ENCODE measurements at places on chromosomes 2 and 18. TPM values are rescaled to one million over a fixed set of nuclear protein-coding genes. Genes with fewer than 3 reads are reported as not detected.

The OR6B2 gene
- not detected for polyA plus RNA-seq

The INHA gene
- polyA plus RNA-seq: 0.15 TPM

The CRYGC gene
- not detected for polyA plus RNA-seq

The SSB gene
- polyA plus RNA-seq: 29.9 TPM

The PTPRN gene
- not detected for polyA plus RNA-seq

The CUL3 gene
- polyA plus RNA-seq: 28.8 TPM

The IL36RN gene
- not detected for polyA plus RNA-seq

DNA sequence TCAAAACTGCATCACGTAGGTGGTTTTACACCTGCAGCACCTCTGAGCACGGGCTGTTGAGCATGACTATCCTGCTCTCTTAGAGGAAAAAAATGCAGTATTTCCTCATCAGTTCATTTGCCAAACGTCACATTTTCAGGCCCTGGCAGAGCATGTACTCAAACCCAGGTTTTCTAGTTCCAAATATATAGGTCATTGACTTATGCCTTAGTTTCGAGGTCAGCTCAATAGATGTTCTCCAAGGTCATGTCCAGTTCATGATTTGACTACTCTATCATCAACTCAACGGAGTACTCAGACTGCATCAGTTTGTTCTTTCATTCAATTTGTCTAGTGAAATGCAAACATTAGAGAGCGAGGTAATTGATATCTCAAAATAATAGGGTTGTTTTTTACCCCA, 39.3 kb upstream of the STAT1 start:
- DNase-seq: no peak

DNA sequence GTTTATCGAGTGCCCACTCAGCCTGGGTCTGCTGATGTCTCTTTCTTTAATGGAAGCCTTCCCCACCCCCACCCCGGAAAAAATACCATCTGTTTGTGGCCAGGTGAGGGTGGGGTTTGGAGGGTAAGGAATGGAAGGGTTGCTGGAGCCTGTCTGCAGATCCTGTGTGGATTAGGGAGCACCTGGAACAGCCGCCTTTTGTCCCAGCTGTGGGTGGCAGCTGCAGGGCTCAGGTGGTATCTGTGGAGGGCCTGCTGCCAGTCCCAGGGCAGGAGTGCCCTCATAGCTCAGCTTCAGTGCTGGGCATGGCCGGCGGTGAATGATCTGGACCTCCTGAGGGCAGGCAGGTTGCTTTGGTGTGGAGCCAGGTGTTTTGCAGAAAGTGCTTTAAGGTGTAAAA, 45.3 kb downstream of the IMPA2 start:
- DNase-seq: no peak

GRCh38 chr2:215397632-215398341, 38.1 kb downstream of the FN1 start:
- no peak for DNase-seq

DNA sequence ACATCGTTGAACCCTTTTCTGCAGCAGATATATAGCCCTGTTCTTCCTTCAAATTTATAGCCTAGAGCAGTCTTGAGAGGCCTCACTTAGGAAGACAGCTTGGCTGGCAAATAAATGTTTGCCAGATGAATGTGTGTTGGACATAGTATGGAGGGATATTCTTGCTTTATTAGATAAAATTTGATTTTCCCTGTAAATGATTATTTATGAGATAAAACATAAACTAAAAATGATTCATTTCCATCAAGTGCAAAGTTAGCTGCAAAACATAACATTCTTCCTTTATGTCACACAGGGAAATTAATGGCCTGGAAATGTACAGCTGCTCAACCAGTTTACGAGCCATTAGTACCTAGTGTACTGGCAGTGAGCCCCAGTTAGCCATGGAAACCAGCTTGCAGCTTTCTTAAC, 82.5 kb downstream of the LIMS1 start:
- DNase-seq: no peak

DNA sequence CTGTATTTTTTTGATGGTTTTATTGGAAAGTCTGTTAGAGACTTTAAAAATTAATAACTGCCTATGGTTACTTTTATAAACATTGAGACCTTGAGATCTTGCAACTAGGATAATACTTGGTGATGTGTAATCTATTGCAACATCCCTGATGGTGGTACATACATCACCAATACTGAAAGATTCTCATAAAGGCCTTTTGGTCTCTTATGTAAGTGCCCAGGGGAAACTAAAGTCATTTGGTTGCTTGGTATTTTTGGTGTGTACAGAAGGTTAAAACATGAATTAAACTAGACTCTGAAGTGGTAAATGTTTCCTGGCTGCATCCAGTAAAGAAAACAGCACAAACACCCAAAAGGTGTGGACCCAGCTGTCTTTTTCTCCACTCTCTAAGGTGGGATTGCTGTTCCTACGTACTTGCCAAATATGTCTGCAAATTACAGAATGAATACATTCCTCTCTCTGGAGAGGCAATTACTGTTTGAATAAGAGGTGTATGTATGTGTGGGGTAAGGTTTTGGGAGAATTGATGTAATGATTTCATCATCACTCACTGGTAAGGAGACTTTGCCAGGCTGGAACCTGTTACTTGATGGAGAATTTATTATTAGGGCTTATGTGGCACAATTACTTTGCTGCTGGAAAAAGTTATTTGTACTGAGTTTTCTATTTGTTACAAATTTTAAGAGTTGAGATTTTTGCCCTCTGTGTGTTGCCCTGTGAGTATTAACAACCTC, 3.6 kb downstream of the B3GNT2 start:
- no peak for DNase-seq

GRCh38 chr18:53859764-53860163, 364.7 kb downstream of the MBD2 start:
- DNase-seq: no peak

DNA sequence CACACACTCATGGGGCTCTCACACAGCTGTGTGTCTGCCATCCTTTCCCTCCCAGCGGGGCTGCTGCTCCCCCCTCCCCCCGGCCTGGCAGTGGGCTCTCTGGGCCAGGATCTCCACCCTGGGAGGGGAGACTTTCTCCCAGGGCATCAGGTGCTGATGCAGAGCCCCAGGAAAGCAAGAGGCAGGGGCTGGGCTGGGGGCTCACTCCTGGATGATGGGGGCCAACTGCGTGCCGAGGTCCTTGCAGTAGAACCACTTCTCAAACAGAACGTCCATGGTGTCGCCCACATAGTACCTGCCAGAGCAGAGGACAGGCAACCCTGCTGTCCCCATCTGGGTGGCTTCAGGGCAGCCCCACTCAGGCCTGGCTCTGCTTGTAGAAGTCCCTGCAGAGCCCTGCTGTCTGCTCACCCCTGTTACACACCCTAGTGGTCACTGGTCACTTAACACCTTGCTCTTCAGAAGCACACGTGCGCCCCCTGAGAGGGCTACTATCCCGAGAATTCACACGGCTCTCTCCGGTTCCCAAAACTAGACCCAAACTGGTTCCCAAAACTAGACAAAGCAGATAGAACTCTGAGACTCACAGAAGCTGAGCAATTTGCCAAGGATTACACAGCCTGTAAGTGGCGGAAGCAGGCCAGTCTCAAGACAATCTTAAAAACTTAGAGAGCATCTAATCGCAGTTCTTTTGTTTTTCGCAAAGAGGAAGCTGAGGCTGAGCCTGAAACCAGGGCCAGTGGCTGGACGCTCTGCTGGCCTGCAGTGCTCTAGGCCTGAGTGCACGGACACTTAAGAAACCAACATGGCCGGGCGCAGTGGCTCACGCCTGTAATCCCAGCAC, 6.6 kb upstream of the OXER1 start:
- DNase-seq: no peak

DNA sequence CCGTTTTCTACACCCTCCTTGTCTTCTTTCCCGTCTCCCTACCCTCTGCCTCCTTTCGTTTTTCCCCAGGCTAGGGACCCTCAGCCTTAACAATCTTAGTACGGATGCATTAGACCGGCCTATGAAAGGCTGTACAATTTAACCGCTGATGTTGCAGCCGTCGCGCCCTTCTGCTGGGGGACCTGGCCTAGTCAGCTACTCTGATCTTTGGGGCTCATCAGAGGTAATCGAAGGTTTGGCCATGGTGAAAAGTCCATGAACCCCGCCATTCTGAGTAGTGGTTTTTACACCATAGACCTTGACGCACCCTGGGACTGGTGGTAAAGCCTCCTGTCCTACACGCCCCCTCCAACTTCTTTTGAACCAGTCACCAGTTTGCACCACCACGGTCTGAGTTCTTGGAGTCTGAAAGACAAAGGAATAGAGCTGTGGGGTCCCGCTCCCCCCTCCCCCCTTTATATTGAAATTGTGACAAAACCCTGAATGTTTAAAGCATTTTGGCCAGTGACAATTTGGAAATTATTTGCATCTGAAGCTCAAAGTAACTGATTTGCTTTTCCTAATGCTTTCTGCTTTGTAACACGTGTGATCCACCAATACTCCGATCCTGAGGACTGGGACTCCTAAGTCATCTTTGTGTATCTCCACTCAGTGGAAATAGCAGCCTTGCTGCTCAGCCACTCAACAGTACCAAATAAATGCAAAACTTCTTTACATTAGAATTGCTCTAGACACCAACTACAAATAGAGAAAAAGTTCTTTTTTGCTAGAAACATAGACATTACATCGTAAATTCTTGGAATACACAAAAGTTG, 642 bp upstream of the SRSF7 start:
- no peak for DNase-seq

GRCh38 chr2:168323529-168324021, 76.2 kb upstream of the STK39 start:
- DNase-seq: no peak

GRCh38 chr18:48138210-48138609, 207.8 kb upstream of the SMAD2 start:
- no peak for DNase-seq

DNA sequence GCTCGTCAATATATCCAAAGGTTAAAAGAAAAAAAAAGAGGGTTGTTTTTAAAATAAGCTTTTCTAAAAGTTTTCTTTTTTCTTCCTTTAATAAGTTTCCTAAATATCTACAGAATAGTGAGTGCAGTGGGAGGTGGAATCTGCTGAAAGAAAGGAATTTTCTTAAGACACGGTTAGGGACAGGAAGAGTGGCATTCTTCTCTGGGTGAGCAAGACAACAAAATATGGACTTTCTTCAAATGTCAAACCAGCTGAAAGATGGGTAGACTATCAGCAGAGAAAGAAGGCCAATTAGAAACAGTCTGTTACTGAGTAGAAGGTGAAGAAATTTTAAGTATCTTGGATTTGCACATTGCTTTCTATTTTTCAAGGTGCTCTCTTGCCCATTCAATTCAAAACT, 222.7 kb upstream of the PIK3C3 start:
- DNase-seq: no peak

DNA sequence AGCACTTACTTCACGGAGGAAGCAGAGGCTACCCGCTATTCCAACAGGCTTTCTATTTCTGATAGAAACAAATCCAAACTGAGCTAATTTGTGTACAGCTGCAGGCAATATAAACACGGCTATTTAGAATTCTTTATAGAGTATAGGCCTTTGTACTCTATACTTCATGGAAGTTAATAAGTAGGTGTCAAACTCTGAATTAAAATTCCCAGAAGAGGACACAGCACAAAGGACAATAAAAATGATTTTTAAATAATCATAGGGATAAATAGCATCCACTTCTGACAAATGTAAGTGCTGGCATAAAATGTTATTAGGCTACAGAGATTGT, 261.5 kb downstream of the AFF3 start:
- no peak for DNase-seq

DNA sequence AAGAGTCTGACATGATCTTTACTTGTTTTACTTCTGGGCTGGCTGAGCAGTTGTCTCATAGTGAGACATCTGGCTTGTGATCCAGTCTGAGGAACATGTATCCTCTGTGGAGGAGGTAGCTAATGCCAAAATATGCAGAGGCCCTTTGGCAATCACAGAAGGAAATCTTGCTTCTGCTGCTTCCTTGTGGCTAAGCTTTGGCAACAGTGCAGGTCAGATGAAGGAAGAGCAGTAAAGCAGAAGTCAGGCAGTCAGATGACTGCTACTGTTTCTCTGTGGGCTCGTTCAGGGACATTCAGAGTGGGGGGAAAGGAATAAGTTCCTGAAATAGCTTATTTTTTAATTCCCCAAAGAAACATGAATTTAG, 22.3 kb downstream of the DOK1 start:
- no peak for DNase-seq

- DNase-seq: no peak
Measured at GRCh38 chr2:233256048-233256447, 4.6 kb downstream of the ATG16L1 start.

DNA sequence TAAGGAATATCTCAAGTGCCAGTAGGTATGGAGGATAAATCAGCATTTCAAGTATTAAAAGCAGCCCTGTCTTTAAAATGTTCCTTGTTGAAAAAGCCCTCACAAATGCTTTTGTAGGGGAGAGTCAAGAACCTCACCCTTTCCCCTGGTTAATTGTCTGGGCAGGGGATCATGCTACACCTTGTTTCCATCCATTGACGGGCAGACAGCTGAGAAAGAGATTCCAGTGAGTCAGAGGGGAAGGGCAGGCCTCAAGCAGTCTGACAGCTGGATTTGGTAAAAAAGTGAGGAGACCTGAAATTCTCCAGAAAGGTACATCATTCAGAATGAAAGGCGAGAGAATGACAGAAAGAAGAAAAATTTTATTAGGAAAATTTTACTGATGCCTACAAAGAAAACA, 203.2 kb upstream of the CYP26B1 start:
- DNase-seq: no peak

GRCh38 chr2:240644171-240644651, 18.9 kb downstream of the GPR35 start:
- DNase-seq: no peak

DNA sequence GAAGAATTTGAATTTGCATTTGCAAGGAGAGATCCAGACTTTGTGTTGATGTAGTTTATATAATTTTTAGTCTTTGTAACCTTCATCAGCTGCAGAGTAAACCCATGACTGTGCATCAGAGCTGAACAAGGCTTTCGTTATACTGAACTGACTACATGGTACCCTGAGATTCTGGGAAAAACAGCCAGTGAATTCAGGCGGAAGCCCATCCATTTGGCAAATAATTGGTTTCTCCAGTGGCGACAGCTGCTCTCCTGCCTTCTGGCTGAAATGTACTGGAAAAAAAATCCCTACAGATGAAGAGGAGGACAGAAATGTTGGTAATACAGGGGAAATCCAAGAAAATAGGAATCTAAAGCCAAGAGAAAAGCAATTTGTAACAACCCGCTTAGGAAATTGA, 657.5 kb upstream of the CDH7 start:
- DNase-seq: no peak

GRCh38 chr2:1993711-1994682, 249.7 kb upstream of the PXDN start:
- no peak for DNase-seq

- DNase-seq: no peak
Measured at GRCh38 chr2:101972621-101973434, 18.9 kb upstream of the IL1R2 start.

- no peak for DNase-seq
Measured at GRCh38 chr2:228738671-228739380, 532.3 kb downstream of the PID1 start.

- no peak for DNase-seq
Measured at GRCh38 chr2:96907115-96908041, 37.5 kb upstream of the SEMA4C start.

- DNase-seq: no peak
Measured at GRCh38 chr2:17960925-17961324, 82.5 kb downstream of the KCNS3 start.

- DNase-seq: no peak
Measured at GRCh38 chr2:204881655-204882054, 336.4 kb downstream of the PARD3B start.

All from liver (tissue), 10 donors.